Right lung (tissue), 10 donors: ENCODE measurements at places on chromosomes 11 and 22. TPM values are rescaled to one million over a fixed set of nuclear protein-coding genes. Genes with fewer than 3 reads are reported as not detected.

The GRM5 gene
- polyA plus RNA-seq: not detected

The POU2AF2 gene
- 0.15 TPM for polyA plus RNA-seq

The SLCO2B1 gene
- polyA plus RNA-seq: 23.9 TPM

The TMEM86A gene
- 3.6 TPM for polyA plus RNA-seq

The VSTM5 gene
- 0.50 TPM for polyA plus RNA-seq
